Upper lobe of right lung (tissue), 1 donor: ENCODE measurements at places on chromosomes 13 and 19.

GRCh38 chr19:35138305-35138892, at the start of gene FXYD1:
Gene FXYD1 (plus strand): TSS chr19:35138824. CDS start chr19:35140080, 1,256 bp downstream.
- no peaks in the 10 kb centered on the region for H3K36me3 ChIP-seq
- peaks cover 16% of the 10 kb centered on the region for H3K4me1 ChIP-seq
- no peak for DNase-seq
- H3K4me3 ChIP-seq = peak within 1 kb of the TSS; percentile 44
- peaks cover 9% of the 10 kb centered on the region for H3K27me3 ChIP-seq

- H3K4me1 ChIP-seq = no peaks in the 10 kb centered on the region
- no peak overlapping the region for H3K27ac ChIP-seq
- no peak for DNase-seq
- H3K4me3 ChIP-seq = no peak overlapping the region
Observed at GRCh38 chr19:29247872-29248271, 34.9 kb upstream of the UQCRFS1 start.

DNA sequence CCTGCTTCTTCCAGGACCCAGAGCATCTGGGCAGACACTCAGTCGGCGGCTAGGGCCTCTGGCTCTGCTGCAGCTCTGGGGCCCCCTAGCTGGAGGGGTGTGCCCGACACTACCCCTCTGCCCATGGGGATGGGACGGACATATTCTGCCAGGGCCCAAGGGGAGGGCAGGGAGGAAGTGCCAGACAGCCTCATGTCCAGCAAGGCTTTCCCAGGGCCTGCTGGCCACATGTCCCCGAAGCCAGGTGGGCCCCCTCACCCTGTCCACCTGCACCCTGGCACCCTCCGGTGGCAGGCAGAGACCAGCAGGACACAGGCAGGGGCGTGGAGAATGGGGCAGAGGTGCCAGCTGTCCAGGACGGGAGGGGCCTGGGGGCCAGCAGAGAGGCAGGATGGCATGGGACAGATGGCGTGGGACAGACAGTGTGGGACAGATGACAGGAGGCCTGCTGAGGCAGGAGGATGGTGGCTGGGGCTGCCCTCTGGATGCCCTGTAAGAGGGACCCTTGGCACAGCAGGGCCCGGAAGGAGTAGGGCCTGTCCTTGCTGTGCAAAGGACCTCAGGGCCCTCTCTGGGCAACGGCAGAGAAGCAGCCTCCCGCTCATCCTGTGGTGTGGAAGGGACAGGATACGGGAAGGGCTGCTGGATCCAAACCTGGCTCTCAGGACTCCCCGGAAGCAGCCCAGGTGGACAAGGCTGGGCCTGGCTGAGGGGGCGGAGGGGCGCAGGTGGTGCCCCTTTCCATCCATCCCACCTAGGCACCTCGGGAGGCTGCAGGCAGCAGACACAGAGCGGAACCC, 29.1 kb downstream of the CEBPG start:
- no peaks in the 10 kb centered on the region for H3K36me3 ChIP-seq
- DNase-seq = peak; percentile 67
- H3K4me1 ChIP-seq = peaks cover 21% of the 10 kb centered on the region
- peak overlapping the region; percentile 42 for H3K27ac ChIP-seq
- no peaks in the 10 kb centered on the region for H3K27me3 ChIP-seq
- no peak overlapping the region for H3K4me3 ChIP-seq

DNA sequence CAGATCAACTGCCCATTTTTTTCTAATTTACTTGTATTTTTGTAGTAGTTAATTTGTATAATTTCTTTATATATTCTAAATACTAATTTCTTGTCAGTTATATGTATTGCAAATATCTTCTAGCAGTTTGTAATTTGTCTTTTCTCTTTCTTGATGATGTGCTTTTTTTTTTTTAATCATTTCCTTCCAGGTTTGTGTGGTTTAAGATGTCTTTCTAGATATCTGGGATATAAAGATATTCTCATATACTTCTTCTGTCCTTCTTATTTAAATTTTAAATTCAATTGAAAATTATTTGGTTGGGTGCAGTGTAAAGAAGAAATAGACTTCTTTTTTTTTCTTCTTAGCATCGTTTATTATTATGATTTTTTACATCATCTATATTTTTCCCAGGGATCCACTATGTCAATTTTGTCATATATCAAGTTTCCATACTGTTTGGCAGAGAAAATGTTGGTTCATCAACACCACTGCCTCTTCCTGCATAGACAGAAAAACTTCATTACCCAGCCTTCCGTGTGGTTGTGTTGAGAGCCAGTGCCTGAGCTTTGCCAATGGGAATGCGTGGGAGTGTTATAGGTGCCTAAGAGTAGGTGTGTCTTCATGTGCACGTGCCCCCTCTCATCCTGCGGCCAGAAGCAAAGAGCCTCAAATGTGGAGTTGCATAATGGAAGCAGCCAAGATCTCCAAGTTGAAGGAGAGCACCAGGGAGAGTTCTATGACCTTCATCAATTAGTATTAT, 15.8 kb downstream of the CPB2 start:
- H3K27me3 ChIP-seq = no peaks in the 10 kb centered on the region
- no peaks in the 10 kb centered on the region for H3K4me1 ChIP-seq
- H3K27ac ChIP-seq = no peak overlapping the region
- no peaks in the 10 kb centered on the region for H3K36me3 ChIP-seq

DNA sequence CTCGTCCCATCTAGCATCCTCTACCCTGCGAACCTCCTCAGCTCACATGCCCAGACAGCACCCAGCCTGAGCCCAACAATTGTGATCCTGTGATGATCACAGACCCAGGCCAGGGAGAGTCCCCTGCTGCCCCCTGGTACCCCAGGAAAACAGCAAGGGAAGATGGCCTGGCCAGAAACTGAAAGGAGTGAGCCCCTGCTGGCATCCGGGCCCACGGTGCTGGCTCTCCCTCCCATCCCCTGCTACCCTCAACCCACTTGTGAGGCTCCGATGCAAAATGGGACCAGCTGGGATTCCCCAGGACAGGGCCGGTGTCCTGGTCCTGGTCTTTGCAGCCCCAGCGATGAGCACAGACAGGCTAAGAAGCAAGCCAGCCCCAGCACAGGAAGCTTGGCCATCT, 14.1 kb downstream of the RANBP3 start:
- H3K36me3 ChIP-seq = no peaks in the 10 kb centered on the region
- DNase-seq = no peak
- H3K4me1 ChIP-seq = peaks cover 81% of the 10 kb centered on the region
- H3K27me3 ChIP-seq = no peaks in the 10 kb centered on the region
- no peak overlapping the region for H3K4me3 ChIP-seq

GRCh38 chr13:79989217-79989661, 351.7 kb downstream of the SPRY2 start:
- H3K4me1 ChIP-seq = no peaks in the 10 kb centered on the region
- no peak for DNase-seq
- H3K36me3 ChIP-seq = no peaks in the 10 kb centered on the region
- H3K27ac ChIP-seq = no peak overlapping the region
- H3K27me3 ChIP-seq = no peaks in the 10 kb centered on the region

- no peak overlapping the region for H3K27ac ChIP-seq
- H3K27me3 ChIP-seq = no peaks in the 10 kb centered on the region
- no peaks in the 10 kb centered on the region for H3K4me1 ChIP-seq
Observed at GRCh38 chr13:100532090-100532766, 56.4 kb downstream of the GGACT start.

GRCh38 chr19:47762615-47763308, 15.7 kb upstream of the SELENOW start:
- no peak overlapping the region for H3K4me3 ChIP-seq
- no peak for DNase-seq
- no peaks in the 10 kb centered on the region for H3K27me3 ChIP-seq
- no peak overlapping the region for H3K27ac ChIP-seq
- H3K4me1 ChIP-seq = peaks cover 3% of the 10 kb centered on the region
- peaks cover 27% of the 10 kb centered on the region for H3K36me3 ChIP-seq

- peaks cover 15% of the 10 kb centered on the region for H3K4me1 ChIP-seq
- H3K27ac ChIP-seq = peak overlapping the region; percentile 97
- peak overlapping the region; percentile 90 for H3K4me3 ChIP-seq
- peak; percentile 74 for DNase-seq
- no peaks in the 10 kb centered on the region for H3K27me3 ChIP-seq
Observed at GRCh38 chr19:58544591-58545285, 874 bp downstream of the TRIM28 start.

DNA sequence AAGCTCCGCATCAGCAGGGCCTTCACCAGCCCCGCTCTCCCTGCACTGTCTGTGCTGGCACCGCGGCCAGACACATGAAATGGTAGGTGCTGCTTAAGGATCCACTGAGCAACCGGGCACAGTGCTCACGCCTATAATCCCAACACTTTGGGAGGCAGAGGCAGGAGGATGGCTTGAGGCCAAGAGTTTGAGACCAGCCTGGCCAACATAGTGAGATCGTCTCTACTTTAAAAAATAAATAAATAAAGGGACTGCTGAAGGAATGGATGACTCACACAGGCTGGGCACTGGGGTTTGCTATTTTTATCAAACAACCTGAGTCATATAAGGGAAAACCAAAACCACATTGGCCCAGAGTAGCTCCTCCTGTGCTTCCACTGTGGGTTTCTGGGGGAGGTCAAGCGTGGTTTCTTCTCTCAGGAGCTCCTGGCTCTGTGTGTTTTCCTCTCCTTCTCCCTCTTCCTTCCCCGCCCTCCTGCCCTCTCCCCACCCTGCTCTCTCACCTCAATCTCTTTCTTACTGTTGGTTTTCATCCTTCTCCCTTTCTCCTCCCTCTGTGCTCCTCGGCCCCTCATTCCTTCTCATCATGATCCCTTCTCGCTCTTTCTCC, 21.3 kb downstream of the VRK3 start:
- no peak for DNase-seq
- H3K36me3 ChIP-seq = peaks cover 94% of the 10 kb centered on the region
- H3K4me3 ChIP-seq = no peak overlapping the region
- no peaks in the 10 kb centered on the region for H3K27me3 ChIP-seq
- H3K4me1 ChIP-seq = no peaks in the 10 kb centered on the region

DNA sequence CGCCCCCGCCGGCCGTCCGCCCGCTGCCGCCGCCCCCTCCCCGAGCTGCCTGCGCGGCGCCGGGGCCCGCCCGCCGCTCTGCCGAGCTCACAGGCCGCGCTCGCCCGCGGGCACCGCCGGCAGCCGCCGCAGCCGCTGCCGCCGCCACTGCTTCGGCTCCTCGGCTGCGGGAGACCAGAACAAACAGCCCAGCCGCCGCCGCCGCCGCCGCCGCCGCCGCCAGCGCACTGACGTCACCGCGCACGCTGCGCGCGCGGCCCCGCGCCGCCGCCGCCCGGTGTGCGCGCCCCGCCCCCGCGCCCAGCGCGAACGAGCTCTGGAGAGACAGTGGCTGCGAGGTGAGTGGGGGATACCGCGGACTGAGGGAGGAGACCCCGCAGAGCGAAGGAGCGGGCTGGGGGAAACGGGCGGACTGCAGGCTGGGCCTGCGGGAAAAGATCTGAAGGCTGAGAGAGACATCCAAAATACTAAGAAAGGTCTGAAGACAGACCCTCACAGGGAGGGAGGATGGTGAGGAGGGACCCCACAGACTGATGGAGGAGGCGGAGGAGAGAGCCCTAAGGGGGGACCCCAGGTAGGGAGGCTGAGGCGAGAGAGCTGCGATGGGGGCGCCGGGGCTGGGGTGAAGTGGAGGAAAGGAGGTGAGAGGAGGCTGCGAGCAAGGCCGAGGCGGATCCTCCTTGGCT, at the start of gene BRD4:
TSS of gene BRD4 (minus strand) at position 229 of the 686 bp plus-strand sequence. CDS start 59,440 bp downstream, outside the sequence.
- H3K36me3 ChIP-seq = no peaks in the 10 kb centered on the region
- DNase-seq = peak; percentile 90

GRCh38 chr19:32018014-32018413, 327.4 kb upstream of the ZNF507 start:
- no peaks in the 10 kb centered on the region for H3K4me1 ChIP-seq
- DNase-seq = no peak
- H3K36me3 ChIP-seq = no peaks in the 10 kb centered on the region
- no peaks in the 10 kb centered on the region for H3K27me3 ChIP-seq
- H3K4me3 ChIP-seq = no peak overlapping the region

DNA sequence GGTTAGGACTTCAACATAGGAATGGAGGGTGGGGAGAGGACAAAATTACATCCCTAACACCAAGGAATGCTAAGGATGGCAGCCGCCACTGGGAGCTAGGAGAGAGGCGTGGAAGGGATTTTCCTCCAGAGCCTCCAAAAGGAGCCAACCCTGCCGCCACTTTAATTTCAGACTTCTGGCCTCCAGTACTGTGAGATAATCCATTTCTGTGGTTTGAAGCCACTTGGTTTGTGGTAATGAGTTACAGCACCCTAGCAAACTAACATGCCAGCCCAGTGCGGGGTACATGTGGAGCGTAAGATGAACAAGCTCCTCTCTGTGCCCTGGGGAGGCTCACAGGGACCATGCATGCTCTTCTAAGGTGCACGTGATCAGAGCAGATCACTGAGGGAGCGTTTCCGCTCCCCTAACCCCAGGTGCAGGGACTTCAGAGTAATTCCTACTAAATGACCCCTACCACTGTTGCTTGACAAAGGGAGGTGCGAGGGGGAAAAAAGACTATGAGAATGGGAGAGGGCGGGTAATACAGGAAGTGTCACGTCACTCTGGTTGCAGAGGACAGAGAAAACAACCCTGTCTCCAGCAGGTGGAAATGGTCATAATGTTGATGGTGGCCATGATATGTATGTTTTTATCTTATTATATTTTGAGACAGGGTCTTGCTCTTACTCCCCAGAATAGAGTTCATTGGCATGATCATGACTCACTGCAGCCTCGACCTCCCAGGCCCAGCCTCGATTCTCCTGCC, 12.0 kb downstream of the FPR1 start:
- peaks cover 3% of the 10 kb centered on the region for H3K4me1 ChIP-seq
- no peaks in the 10 kb centered on the region for H3K27me3 ChIP-seq
- no peak overlapping the region for H3K4me3 ChIP-seq
- no peak overlapping the region for H3K27ac ChIP-seq

- H3K27ac ChIP-seq = no peak overlapping the region
- no peaks in the 10 kb centered on the region for H3K27me3 ChIP-seq
- H3K4me1 ChIP-seq = peaks cover 10% of the 10 kb centered on the region
- no peak overlapping the region for H3K4me3 ChIP-seq
Observed at GRCh38 chr13:98450539-98451111, 126.3 kb downstream of the STK24 start.

- H3K4me1 ChIP-seq = no peaks in the 10 kb centered on the region
- no peak overlapping the region for H3K27ac ChIP-seq
- peaks cover 4% of the 10 kb centered on the region for H3K36me3 ChIP-seq
- DNase-seq = no peak
- H3K27me3 ChIP-seq = peaks cover 1% of the 10 kb centered on the region
Observed at GRCh38 chr13:113168211-113168610, 9.8 kb downstream of the PROZ start.

GRCh38 chr19:6396305-6396704, 3.3 kb upstream of the GTF2F1 start:
- H3K4me3 ChIP-seq = no peak overlapping the region
- H3K27ac ChIP-seq = no peak overlapping the region
- peaks cover 5% of the 10 kb centered on the region for H3K36me3 ChIP-seq
- no peaks in the 10 kb centered on the region for H3K27me3 ChIP-seq
- DNase-seq = no peak

DNA sequence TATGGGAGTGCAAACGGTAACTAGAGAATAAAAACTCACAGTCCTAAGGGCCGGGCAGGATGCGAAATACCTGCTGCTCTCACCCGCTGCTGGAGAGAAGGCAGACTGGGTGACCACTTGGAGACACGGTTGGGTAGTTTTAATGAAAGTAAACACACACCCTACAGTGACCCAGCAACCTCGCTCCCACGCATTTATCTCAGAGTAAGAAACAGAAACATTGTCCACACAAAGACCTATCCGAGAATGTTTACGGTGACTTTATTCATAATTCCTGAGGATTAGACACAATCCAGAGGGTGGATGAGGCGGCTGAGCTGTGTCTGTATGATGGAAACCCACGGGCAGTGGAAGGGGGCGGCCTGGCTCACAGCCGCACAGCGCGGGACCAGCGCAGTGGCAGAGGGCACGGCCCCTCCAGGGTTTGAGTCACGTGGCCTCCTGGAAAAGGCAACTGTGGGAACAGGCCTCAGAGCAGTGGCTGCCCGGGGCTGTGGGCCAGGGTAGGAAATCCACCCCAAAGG, 73.5 kb upstream of the C13orf46 start:
- DNase-seq = no peak
- peaks cover 6% of the 10 kb centered on the region for H3K4me1 ChIP-seq
- no peaks in the 10 kb centered on the region for H3K36me3 ChIP-seq
- H3K27ac ChIP-seq = no peak overlapping the region
